ENCODE measurements at places on chromosomes 2 and 18.

DNA sequence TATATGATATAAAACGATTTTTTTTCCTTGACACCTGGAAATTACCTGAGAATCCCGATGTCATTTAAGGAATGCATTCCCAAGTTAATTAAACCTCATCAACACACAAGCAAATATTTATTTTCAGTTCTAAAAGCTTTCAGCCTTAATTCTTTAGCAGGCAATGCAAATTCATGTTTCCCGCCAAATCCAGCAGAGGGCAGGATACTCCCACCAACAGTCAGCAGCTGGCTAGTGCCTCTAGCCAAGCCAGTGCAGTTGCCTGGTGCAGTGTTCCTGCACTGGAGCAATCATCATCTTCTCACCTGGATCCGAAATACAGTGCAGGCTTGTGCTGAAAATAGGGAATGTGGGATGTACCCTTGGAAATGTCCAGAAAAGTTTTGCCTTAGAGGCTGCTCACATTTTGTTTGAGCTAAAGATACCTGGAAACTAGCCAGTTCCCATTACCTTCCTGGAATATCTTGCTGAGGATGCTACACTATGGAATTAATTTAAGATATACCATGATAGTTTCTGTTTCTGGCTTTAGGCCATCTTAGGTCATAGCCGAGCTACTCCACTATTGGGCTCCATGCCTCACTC lies 48.4 kb upstream of the CYTIP start:
- DNase-seq: peak; percentile 59

GRCh38 chr18:43705850-43706249 lies 428.6 kb upstream of the SYT4 start:
- DNase-seq: no peak

DNA sequence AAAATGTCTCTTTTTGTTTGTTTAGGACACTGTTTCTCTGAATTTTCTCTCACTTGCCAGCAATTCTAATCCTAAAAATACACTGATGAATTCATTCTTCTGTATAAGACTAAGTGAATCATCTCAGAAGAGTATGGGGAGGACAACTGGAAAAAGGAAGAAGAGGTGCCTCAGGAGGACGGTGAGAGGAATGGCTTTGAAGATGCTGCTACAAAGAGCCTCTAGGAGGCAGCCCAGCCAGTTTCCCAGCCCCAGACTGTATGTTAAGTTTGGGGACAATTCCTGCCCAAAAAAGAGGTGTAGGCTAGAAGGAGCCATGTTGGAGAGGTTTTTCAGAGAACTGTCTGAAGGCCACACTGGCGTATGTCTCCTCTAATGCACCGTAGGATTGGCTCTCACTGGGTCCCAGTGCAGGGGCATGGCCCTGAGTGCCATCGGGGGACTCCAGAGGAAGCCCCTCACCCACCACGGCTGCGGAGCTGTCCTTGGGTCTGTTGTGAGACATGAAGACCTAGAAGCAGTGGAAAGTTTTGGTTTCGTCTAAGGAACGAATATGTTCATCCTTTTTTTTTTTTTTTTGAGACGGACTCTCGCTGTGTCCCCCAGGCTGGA lies 3.1 kb upstream of the SDC1 start:
- DNase-seq: no peak

DNA sequence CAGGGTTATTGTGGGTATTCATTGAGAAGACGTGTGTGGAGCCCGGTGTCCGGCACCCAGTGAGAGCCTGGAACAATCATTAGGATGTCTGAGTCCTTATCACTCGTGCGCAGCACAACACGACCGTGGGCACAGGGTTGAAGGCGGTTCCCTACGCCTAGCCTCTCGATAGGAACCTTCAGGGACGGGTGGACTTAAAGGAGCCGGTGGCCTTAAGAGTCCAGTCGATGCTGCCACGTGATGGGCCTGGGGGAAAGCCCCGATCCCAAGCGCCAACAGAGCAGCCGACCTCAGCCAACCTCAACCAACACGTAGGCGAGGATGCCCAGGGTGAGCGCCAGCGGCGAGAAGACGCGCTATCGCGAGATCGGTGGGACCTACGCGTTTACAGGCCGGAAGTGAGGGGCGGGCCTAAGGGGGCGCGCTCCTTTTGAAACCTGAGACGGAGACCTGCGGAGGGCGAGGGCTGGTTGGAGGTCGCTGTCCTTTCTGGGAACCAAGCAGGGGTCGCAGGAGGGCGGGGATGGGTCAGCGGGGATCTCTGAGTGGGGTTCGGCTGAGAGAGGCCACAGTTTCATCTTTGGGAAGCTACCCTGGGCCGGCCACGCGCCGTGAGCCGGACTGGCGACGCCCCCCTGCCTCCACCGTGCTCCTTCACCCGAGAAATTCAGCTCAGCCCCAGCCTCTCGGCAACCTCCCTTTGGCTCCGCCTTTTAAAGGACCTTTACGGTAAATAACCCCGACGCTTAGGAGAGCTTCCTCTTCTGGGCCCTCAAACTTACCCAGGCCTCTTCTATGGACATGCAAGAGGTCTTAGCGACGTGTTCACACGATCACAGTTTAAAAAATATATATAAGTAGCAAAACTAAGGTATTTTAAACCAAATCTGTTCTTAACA lies 28.3 kb downstream of the WNT10A start:
- DNase-seq: peak; percentile 92

- no peak for DNase-seq
Observed at GRCh38 chr18:6561420-6561861, 146.7 kb upstream of the L3MBTL4 start.

GRCh38 chr2:142750858-142751257 lies 126.6 kb upstream of the KYNU start:
- DNase-seq: no peak

- DNase-seq: no peak
Observed at GRCh38 chr2:227413371-227413770, 25.6 kb upstream of the SCYGR1 start.

- DNase-seq: no peak
Observed at GRCh38 chr2:162060532-162060931, 13.5 kb downstream of the DPP4 start.

GRCh38 chr2:105176429-105176828 lies 65.1 kb upstream of the GPR45 start:
- no peak for DNase-seq

DNA sequence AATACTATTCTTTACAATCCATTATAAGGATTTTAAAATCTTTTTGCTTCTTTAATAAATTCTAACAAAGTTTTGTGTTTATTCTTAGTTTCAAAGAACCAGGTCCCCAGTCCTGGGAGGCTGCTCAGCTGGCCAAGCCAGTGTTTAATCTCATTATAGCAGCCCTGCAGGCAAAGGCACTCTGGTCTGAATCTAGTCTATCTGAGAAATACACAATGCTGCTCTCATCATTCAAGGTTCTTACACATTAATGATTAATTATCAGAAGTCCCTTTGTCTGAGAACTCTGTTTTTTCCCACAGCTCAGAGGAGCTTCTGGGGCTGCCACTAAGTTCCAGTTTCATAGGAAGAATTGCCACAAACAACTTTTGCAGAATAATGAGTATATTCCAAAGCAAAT lies 27.7 kb downstream of the KCTD18 start:
- DNase-seq: no peak

DNA sequence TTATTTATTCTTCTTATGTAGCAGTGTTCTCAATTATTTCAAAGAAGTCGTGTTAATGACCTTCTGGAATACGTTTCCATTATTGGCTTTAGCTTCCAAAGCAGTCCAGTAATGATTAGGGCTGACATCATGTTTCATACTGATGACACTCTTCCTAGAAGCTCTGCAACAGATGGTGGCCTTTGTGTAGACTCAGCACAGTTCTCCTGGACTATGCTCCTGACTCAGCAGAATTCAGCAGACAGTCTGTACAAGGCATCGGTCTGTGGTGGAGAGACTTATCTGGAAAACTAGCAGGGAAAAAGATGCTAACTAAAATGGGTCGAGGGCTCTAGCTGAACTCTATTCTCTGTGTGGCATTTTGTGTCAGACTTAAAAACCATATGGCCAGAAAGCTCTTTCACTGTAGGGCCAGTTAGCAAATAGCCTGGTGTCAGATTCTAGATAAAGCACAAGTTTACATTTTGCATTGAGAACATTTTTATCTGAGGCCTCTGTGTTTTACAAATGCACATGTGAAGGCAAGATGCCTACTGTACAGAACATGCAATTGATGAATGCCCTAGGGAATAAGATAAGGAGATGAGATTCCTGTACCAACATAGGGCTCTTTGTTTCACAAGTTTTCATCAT lies 35.1 kb downstream of the GULP1 start:
- DNase-seq: no peak

DNA sequence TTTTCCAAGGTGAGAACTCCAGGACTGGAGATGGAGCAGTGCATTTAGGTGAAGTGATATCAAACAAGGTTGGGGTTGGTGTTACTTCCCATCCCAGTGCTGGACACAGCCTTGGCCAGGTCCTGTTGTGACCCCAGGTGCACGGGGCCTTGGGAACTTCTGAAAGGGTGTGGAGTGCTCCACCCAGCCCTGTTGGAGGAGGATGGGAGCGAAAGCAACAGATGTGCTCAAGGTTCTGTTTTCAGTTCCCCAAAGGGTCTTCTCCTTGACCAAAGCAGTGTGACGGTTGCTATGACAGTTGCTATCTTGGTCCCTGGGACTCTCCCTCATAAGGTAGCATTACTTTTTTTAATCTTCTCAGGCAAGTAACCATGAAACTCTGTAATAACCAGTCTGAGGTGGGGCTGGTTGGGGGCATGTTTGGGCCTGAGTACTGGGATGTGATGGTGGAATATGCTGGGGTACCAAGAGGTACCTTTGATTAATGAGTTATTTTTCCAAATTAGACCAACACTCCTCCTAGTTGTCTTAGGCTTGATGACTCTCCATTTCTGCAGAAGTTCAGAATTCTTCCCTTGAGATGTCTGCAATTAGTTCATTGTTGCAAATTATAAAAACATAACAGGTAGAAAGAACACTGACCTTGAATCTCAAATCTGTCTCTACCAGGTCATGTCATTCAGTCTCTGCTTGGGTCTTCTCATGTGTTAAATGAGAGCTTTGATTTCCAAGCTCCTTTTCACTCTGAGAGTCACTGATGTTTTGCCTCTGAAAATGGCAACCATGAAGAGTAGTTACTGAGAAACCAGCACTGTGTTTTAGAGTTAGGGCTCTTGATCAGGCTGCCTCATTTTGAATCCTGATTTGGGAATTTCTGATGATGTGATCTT lies 154.5 kb downstream of the RPIA start:
- no peak for DNase-seq

DNA sequence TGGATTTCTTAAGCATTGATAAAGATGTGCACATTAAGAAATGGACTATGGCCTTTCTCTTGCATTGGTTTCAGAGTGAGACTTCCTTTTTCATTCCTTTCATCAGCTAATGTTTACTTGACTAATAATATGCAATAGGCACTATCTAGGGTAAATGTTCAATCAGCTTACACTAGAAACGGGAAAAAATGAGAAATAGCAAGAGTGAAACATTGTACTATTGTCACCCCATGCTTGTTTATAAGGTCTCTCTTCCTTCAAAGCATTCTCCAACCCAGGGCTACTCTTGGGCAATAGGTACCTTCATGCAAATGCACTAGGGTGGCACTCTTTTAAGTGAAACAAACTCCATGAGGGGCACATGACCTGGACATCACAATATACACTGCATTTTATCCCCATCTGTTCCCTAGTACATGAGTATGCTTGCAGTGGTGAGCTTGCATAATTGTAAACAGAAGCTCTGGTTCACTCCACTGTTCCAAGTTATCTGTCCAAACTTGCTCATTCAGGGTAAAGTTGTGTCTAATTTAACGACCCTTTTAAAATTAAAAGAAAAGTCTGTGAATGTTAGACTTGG lies 402.3 kb downstream of the ERBB4 start:
- DNase-seq: no peak

DNA sequence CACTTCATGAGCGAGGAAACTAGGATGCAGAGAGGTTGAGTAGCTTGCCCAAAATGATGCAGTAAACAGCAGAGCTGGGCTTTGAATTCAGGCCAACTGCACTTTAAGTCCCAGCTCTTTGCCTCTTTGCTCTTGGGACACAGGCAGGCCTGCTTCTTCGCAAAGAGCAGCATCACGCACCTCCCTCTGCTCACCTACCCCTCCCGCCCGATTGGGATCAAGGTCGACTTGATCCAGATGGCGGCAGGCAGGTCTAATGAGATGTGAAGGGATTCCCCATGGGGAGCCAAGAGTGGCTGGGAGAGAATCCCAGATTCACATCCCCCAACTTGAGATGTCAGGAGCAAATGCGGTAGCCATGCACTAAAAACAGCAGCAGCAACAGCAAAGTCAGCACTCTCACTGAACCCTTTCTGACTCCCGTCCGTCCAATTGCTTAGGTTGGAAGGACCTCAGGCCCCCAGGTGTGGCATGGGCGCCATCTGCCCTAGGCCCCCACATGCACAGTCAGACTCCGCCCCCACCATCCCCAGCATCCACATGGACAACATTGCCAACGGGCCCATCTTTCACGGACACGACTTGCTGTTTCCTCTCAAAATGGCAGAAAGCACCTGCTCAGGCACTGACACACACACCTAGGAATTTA lies 84.3 kb upstream of the MAP4K4 start:
- no peak for DNase-seq

- DNase-seq: no peak
Observed at GRCh38 chr2:45960057-45960863, 308.8 kb downstream of the PRKCE start.

GRCh38 chr2:178882666-178883440 lies 75.6 kb upstream of the TTN start:
- no peak for DNase-seq

DNA sequence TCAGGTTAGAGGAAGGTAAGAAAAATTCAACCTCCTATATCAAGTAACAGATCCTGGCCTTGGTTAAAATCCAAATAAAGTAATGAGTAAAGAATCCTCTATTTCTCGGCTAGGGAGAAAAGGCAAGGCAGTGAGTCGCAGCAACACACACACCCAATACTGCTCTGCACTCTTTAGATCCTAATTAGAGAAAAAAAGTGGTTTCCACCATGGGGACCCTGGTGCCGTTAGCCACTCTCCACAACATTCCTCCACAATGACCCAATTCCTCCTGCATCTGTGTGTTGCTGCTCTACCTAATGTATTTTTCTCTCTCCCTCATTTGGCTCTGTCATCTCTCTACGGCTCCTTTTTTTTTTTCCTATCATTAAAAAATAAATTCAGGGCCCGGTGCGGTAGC lies 462.7 kb downstream of the METTL4 start:
- no peak for DNase-seq

GRCh38 chr2:222294996-222295367 lies 3.8 kb downstream of the PAX3 start:
- no peak for DNase-seq

- no peak for DNase-seq
Observed at GRCh38 chr2:142822190-142822589, 55.3 kb upstream of the KYNU start.

DNA sequence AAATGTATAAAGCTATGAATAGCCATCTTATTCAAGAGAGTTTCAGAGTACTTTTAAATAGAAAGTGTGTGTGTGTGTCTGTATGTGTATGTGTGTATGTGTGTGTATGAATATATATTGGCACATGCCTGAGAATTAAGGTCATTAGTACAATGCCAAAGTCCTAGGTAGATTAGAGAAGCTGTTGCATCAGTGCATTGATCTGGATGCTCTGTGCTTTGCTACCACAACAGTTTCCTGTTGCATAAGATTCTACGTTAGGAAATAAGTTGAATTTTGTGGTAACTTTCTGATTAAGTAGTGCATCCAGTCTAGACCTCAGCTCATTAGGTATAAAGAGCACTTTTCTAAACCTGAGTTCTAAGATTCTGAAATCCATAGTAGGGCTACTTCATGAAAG lies 1102.8 kb upstream of the KLHL29 start:
- no peak for DNase-seq

Measured in activated naive CD8-positive, alpha-beta T cell treated with anti-CD3 and anti-CD28 coated beads, Interleukin-2, amount 10 ng/mL, durations not matched to agents 7 days and 5 days (primary cell).